ENCODE measurements at places on chromosomes 13 and 19.

- DNase-seq, result peak; percentile 96
Observed at GRCh38 chr19:4172861-4173473, 9.4 kb downstream of the SIRT6 start.

DNA sequence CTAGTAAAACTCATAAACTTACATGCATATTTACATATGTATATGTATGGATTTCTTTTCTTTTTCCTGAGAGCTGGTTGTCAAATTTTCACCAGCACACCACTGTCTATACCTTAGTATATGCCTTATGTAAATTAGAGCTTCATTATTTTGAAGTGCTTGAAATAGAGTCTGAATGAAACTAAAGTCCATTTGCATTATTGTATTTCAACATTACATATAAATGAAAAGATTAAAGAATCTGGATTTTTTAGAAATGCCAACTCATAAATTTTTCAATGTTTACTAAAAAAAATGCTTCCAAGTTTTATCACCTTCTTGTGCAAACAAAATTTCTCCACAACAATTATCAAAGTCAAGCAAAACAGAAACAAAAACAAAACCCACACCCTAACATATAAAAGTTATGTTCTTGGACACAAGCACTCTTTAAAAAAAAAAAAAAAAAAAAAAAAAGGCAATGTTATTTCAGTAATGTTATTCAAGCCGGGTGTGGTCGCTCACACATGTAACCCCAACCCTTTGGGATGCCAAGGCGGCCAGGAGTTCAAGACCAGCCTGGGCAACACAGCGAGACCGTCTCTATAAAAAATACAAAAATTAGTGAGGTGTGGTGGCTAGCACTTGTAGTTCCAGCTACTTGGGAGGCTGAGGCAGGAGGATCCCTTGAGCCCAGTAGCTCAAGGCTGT lies 18.3 kb downstream of the MED26 start:
- DNase-seq, result no peak

- DNase-seq, result peak; percentile 18
Observed at GRCh38 chr13:89925107-89925506, 1422.4 kb upstream of the MIR17HG start.

DNA sequence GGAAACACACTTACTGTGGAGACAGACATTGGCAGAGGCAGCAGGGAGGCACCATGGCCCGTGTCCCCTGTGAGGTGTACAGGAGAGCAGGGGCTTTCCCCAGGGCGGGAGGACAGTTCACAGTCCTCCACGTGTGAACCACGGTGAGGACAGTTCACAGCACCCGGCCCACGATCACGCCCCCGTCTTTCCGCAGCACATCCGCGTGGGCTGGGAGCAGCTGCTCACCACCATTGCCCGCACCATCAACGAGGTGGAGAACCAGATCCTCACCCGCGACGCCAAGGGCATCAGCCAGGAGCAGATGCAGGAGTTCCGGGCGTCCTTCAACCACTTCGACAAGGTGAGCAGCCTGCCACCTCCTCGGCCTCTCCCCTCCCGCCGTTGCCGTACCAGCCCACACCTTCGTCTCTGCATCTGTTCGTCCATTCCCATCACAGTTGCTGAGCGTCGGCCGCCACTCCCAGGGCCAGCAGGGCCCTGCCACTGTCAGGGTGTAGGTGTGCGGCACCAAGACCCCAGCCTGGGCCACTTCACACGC lies 17.4 kb downstream of the CAPN12 start:
- DNase-seq, result no peak

- DNase-seq, result peak; percentile 97
Observed at GRCh38 chr19:35030257-35031071, at the start of gene SCN1B. Gene SCN1B (plus strand): TSS chr19:35030470. CDS start chr19:35030821, 351 bp downstream.

Measured in H7 (cell line).